Left cardiac atrium (tissue), 4 donors: ENCODE measurements at places on chromosomes 11 and 22.

GRCh38 chr22:41177622-41178424 is 27.3 kb upstream of the L3MBTL2 start:
- no peak for DNase-seq

DNA sequence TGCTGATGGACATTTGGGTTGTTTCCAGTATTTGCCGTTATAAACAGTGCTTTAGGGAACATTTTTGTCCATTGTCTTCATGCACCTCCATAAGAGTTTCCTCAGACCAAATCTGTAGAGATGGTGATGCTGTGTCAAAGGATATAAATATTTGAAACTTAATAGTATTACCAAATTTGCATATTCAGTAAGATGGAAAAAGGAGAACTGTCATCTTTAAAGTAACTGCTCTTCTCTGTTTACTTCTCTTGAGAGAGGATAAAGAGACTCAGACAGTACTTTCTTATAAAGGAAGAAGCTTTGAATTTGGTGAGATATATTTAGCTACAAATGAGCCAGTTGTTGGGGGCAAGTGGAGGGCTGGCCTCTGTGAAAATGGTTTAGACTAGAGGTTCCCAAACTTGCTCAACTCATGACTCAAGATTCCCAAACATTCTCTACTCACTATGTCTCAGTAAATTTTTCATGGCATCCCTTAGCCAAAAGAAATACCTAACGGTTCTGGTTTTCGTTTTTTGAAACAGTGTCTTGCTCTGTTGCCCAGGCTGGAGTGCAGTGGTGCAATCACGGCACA is 26.2 kb downstream of the SHISA8 start:
- no peak for DNase-seq

DNA sequence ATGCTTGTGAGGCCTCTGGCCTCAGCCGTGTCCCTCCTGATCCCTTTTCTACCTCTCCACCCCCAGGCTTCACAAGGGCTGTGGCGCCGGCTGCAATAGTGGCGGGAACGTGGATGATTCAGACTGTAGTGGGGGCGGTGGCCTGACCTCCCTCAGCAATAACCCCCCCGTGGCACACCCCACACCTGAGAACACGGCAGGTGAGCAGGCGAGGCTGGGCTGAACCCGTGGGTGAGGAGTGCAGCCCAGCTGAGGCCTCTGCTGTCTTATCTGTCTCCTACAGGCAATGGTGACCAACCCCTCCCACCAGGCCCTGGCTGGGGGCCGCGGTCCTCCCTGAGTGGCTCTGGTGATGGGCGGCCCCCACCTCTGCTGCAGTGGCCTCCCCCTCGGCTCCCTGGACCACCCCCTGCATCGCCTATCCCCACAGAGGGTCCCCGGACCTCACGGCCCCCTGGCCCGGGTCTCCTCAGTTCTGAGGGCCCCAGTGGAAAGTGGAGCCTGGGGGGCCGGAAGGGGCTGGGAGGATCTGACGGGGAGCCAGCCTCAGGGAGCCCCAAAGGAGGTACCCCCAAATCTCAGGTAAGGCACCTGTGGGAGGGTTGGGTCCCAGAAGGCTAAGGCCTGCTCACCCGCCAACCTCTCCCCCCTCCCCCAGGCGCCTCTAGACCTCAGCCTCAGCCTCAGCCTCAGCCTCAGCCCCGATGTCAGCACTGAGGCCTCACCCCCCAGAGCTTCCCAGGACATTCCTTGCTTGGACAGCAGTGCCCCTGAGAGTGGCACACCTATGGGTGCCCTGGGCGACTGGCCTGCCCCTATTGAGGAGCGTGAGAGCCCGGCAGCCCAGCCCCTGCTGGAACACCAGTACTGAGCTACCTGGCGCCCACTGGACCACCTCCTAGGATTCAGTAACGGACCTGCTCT is 1.5 kb upstream of the SIPA1 start:
- DNase-seq = no peak

- DNase-seq = no peak
These were observed 63.3 kb upstream of the SUSD2 start for GRCh38 chr22:24117942-24118341.

DNA sequence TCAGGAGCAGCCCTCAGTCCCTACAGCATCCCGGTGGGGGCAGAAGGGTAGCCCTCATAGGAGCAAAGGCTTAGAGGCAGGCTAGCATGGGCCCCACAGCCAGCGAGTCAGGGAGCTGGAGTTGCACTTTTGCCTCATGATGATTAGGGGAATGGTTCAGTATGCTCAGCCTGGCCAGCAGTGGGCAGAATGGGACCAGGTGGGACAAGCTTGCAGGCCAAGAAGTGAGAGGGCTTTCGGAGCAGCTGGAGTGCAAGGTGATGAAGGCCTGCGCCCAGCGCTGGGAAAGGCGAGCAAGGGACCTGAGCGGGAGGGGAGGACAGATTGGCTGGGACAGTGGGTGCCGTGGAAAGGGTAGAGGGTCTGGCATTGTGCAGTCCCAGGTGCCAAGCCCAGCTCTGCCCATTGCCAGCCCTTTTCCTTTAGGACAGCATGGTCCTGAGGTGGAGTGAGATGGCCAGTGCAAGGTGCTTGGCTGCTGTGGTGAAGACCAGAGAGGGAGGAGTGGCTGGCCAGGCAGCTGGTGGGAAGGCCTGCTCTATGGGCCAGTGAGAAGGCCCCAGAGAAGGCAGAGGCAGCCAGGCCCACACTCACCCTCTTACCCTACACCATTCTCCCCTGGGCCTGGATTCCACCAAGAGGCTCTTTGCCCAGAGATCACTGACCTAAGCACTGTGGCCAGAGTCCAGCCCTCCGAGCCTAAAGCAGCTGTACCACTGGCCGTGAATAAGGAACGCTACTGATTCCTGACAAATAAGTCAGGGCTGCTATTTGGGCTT is 47.9 kb upstream of the SUSD2 start:
- no peak for DNase-seq

- no peak for DNase-seq
These were observed 24.0 kb downstream of the SMCO4 start for GRCh38 chr11:93519179-93519578.
